B cell (primary cell): ENCODE measurements at places on chromosomes 2 and 18. TPM values are rescaled to one million over a fixed set of nuclear protein-coding genes. Genes with fewer than 3 reads are reported as not detected.

- no peak for DNase-seq
These were observed 268.7 kb downstream of the GALNT13 start for GRCh38 chr2:154140249-154141025.

DNA sequence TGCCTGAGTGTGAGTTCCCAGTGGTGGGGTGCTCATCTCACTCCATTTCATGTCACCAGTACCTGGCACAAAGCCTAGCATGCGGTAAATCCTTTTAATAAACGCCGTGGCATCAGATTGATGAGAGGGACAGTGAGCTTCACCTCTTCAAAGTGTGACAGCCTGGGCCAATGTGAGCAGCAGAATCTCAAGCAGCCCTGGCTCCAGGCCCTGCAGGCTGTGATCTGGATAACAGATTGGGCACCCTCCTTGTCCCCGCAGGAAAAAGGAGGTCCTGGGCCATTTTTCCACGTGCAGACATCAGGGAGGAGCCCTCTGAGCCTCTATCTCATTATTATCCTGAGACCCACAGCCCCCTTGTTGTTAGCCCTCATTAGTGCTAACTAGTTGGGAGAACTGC lies 34.8 kb downstream of the TET3 start:
- no peak for DNase-seq

DNA sequence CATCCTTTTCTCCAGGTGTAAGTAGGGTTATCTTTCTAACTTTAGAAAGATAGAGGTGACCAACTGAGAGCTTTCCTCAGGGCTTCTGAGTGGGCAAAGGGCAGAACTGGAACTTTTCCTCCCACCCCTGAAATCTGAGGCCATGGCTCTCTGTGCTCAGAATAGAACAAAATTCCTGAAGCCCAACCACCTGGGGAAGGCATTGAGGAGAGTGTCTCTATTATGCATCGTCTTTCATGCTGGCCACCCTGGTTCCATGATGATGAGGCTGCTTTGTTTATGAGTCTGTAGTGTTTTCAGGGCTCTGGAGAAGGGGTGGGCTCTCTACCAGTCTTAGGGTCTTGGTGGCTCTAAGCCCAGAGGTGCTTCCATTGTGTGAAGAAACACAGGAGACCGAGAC lies 30.7 kb upstream of the IL1R1 start:
- no peak for DNase-seq

GRCh38 chr18:72993250-72993649 lies 125.5 kb upstream of the NETO1 start:
- DNase-seq, result no peak

- no peak for DNase-seq
These were observed 230.5 kb downstream of the PIK3C3 start for GRCh38 chr18:42185486-42185885.

DNA sequence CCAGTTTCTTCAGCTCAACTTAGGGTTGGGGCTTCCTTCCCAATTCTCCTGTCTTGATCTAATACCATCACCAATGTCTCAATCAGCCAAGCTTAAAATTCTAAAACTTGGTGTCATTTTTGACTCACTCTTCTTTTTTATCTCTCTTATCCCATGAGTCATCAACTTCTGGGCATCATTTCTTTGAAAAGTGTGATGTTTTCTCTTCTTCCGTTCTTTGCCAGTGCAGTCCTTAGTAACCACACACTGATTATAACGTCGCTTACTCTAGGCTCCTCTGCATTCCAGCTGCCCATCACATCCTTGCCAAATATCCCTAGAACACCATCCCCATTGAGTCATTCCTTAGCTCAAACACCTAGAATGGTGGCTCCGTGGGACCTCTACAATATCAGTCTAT lies 27.4 kb upstream of the MRO start:
- no peak for DNase-seq

DNA sequence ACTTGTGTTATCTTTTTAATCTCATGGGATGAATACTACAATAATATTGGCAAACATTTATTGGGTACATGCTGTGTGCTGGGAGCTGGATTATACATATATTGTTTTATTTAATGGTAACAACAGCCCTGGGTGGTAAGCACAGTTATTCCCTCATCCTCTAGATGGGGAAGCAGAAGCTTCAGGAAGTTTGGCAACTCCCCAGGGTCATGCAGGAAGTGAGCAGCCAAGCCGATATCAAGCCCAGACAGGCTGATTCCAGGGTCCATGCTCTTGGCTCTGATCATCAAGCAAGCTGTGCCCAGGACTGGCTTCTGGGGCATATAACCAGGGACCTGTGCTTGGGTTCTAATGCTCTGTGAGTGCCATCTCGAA lies 155.8 kb downstream of the ZNF516 start:
- DNase-seq, result no peak

- DNase-seq, result peak; percentile 39
These were observed 14.1 kb upstream of the EML6 start for GRCh38 chr2:54709336-54709809.

- no peak for DNase-seq
These were observed 10.5 kb downstream of the CYTIP start for GRCh38 chr2:157433394-157433793.

DNA sequence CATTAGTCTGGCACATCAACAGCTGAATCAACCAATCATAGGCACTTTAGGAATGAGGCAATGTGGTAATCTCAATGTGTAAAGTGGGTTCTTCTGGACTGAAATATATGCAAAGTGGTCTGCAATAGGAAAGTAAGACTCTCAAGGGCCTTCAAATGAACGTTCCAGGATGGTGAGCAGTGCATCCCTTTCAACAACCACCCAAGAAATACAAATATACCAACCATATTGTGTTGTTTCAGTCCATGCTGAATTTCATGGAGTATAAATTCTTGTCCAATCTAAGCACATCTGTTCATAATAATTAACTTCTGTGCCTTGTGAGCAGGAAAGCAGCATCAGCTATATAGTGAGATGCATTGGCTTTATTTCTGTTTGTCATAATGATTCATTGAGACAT lies 556.2 kb downstream of the THSD7B start:
- no peak for DNase-seq

DNA sequence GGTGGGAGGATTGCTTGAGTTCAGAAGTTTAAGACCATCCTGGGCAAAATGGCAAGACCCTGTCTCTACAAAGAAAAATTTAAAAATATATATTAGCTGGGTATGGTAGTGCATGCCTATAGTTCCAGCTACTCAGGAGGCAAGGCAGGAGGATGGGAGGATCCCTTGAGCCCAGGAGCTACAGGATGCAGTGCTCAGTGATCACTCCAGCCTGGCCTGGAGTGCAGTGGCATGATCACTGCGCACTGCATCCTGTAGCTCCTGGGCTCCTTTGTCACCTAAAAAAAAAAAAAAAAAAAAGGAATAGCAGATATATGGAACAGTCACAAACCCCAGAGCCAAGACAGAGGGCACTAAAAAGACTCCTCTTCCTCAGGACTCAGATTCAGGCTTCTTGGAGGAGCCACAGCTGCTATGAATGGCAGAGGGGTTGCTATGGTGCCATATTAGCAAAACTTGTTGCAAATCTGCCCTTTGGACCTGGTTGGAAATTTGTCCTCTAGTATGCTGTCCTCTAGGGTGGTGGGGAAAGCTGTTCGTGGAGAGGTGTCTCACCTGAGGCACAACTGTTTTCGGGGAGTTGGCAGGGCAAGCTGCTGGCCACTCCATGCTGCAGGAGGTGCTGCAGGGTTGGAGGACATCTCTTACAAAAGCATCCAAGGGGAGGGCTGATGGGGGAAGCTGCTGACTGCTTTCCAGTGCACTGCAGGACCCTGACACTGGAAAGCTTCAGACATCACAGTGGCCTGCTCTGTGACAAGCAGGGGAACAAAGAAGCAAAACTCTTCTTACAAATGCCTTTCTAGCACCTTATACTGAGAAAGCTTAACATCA lies 22.7 kb downstream of the CYP20A1 start:
- DNase-seq, result no peak

DNA sequence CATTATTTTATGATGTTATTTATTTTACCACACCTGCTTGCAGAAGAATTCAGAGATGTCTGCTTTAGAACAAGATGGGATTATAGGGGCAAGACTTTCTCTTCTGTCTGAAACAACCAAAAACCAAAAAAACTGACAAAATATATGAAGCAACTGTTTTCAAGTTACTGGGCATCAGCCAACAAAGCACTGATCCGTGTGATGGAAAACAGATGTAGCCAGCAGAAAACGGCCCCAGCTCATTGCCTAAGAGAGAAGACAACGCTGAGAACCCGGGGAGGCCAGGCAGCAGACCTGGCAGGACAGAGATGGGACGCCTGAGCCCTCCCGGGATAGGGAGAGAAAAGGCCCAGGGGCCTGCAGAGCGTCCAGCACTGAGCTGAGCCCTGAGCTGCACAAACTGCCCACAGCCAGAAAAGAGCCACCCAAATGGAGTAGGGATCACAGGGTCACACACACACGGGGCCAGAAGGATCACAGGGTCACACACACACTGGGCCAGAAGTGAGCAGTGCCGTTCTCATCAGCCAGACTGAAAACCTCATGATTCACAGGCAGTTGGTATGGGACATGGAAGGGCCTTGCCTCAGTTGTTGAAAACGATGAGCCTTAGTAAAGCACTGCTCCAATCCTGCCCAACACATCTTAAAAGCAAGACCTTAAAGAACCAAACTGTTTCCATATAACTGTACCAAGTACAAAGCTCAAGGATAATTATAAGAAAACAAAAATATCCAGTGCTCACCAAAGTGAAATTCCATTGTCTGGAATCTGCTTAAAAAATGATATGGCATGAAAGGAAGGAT lies 12.1 kb downstream of the PXDN start:
- DNase-seq, result no peak

DNA sequence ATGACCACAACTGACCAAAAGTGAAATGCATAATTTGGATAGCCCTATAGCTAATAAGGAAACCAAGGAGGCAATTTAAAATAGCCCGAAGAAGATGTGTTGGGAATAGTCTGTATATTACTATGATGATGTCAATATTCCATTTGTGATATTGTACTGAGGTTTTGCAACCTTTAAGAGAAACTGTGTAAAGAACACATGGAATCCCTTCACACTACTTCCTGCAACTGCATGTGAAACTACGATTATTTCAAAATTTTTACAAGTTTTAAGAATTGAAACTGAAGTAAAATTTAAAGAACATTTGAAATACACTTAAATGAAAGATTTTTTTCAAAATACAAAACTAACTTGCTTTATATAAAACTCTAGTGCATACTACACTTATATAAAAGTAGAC lies 504.3 kb upstream of the ID2 start:
- no peak for DNase-seq

DNA sequence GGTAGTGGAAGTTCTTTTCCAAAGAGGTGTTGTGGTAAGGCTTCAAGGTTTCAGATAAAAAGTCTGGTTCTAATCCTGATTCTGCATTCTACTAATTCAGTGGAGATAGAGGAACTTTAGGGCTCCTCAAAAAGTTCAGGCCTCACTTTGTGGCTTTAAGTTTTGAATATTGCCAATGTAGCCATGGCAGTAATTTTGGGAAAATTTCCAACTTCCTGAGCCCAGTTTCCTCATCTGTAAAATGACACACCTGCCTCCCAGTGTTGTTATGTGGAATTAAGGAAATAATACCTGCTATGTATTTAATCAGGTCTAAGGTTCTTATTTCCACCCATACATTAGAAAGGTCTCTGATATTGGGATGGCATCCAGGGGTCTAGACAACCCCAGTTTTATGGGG lies 147.6 kb upstream of the ITGA6 start:
- DNase-seq, result no peak

DNA sequence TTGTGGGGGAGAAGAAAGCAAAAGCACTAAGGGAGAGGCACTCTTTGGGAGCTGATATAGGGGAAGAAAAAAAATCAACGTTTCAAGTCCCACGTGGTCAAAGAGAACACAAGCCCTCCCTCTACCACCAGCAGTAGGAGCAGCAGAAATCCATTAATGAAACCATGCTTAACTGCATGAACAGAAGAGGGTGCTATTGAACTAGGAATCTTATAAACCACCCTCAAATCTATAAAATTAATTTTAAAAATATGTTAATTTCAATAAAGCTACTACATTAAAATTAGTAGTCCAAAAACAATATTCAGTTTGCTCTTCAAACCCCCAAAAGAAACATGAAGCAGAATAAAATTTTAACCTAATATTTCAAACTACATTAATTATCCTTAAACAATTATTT lies 147.8 kb downstream of the TMEM18 start:
- peak; percentile 40 for DNase-seq

DNA sequence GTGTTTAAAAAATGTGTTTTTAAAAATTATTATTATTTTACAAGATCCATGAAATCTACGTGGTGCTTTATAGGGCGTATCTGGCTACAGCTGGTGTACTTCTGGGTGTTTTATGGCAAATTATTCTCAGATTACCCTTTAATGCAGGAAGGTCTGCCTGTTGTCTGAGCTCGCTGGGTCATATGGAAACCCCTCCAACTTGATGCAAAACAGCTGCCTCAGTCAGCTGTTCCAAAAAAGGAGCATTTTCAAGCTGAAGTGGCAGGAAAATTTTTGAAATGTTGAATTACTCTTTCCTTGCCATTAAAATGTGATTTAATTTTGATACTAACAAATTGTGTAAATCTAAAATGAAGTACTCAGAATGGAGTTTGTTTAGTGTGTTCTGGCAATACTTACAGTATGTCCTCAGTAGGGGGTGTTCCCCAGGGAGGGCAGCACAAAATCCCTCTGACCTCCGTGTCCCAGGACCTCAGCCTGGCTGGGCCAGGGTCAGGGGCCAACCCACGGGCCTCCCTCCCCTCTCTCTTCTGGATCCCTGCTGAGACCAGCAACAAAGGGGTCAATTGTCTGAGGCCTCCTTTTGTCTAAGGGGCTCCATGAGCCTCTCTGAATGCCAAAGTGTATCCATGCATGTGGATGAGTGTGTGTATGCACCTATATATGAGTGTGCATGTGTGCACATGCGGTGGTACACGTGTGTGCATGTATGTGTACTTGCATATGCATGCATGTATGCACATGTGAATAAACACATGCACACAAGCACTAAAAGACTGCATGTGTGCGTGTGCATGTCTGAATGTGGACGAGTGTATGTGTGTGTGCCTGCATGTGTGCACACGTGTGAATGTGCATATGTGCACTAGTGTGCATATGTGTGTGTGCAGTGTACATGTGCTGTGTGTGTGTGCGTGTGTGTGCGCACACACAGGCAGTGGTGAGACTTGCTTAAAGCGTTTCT lies 105.4 kb downstream of the ACOXL start:
- no peak for DNase-seq

DNA sequence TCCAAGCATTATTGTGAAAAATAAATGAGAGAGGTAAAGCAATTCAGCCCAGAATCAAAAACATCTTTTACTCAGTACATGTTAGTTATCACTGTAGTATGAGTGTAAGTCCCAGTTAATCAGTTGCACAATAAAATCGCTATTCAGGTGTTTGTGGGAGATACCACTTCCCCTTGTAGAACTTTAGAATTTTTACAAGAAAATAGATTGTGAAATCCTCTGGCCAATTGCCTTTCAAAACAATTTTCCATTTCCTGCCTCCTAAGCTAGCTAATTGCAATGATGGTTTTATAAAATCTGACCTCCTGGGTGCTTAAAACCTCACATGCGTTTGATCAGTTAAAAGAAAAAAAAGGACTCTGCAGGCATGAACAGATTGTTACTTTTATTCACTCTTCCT lies 332.5 kb downstream of the PID1 start:
- no peak for DNase-seq

The CHRNG gene
- polyA plus RNA-seq, result not detected in 2 replicates

The STEAP3 gene
- polyA plus RNA-seq, result 1.6 and 1.7 TPM in 2 replicates

The COPS8 gene
- polyA plus RNA-seq, result 21.7 and 22.6 TPM in 2 replicates

The VIT gene
- not detected in 2 replicates for polyA plus RNA-seq

The GMCL1 gene
- polyA plus RNA-seq, result 6.0 and 9.6 TPM in 2 replicates

The PMAIP1 gene
- polyA plus RNA-seq, result 89.3 and 150 TPM in 2 replicates

The DPYSL5 gene
- polyA plus RNA-seq, result not detected in 2 replicates

The METAP1D gene
- 7.8 and 9.8 TPM in 2 replicates for polyA plus RNA-seq

The FBXO41 gene
- polyA plus RNA-seq, result 21.8 and 29.6 TPM in 2 replicates

The KCNF1 gene
- polyA plus RNA-seq, result not detected in 2 replicates

The BOLL gene
- polyA plus RNA-seq, result not detected in 2 replicates

The HOXD10 gene
- not detected in 2 replicates for polyA plus RNA-seq
